ENCODE measurements at places on chromosomes 7 and 10.

GRCh38 chr10:106789623-106790022, 374.9 kb downstream of the SORCS1 start:
- no peak for DNase-seq

GRCh38 chr7:21338728-21339164, 89.1 kb upstream of the SP4 start:
- peak; percentile 9 for DNase-seq

- no peak for DNase-seq
Observed at GRCh38 chr10:133143200-133143533, 16.9 kb upstream of the KNDC1 start.

DNA sequence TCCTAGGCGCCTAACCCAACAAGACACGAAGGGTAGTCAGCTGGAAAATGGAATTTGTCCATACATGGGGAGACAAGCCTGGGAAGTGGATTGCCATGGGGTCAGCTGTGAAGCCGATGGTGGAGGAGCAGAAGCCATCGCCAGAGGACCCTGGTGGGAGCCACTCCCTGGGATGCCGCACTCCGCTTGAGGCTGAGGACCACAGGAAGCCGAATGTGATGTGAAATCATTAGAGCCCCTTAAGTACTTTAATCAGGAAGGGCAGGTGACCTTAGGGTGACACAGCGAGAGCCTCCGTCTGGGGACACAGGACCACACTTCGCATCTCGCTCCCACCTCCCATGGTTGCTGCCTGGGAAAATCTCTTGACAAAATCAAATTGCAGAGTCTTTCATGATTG, 614.6 kb upstream of the MGMT start:
- DNase-seq, result no peak

DNA sequence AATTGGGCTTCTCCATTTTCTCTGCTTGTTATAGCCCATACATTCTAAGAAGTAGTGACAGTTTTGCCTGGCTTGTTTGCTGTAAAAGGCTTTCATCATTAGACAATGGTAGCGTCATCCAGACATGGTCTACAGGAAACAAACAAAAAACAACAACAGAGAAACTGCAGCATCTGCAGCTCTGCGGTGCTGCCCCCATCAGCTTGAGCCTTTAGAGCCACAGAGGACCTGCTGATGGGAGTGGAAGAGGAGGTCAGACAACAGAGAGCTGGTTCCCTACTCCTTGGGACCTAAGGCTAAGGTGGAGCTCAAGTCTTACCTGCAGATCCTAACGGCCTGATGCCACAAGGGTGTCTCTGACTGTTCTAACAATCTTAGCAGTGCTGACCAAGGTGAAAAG, 3.1 kb downstream of the INA start:
- DNase-seq, result no peak

DNA sequence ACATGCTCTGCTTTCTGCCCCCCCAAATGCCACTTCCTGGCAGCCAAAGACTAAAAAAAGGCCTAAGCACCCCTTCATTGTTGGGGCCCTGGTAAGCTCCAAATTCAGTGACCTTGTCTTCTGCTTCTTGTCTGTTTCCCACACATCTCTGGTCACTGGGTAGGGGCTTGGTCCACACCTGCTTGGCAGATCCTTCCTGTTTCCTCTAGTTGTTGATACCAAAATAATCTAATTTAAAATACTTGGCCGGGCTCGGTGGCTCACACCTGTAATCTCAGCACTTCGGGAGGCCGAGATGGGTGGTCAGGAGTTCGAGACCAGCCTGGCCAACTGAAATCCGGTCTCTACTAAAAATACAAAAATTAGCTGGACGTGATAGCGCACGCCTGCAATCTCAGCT, 130.6 kb downstream of the CAMK1D start:
- DNase-seq, result no peak

DNA sequence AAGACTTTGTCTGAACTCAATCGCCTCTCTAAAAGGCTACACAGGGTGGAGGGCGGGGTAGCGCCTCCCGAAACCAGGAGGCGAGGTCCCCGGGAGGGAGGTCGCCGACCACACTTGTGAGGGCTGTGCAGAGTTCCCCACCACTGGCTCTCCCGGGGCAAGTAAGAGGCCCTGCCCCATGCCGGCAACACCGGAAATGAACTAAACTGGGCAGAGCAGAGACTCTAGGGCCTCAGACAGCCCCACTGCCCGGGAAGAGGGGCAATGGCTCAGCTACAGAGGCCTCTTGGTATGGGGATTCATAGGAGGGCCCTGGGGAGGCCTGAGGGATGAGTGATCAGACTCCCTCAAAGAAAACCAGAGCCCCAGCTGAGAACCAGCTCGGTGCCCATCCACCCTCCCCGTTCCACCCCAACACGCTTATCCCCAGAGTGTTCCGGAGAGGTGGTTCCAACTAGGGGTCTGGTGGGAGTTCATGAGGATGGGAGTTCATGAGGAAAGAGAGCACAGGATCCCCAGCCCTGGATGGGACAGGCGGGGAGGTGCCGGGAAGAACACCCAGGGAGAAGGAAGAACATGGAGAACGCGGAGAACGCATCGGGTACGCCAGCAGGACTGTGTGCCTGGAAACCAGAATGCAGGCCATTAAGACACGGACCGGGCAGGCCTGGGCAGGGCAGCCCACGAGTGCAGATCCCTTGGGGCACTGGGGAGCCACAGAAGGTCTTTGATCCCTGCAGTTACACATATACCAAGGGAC, 89.4 kb upstream of the MYL10 start:
- DNase-seq, result no peak

DNA sequence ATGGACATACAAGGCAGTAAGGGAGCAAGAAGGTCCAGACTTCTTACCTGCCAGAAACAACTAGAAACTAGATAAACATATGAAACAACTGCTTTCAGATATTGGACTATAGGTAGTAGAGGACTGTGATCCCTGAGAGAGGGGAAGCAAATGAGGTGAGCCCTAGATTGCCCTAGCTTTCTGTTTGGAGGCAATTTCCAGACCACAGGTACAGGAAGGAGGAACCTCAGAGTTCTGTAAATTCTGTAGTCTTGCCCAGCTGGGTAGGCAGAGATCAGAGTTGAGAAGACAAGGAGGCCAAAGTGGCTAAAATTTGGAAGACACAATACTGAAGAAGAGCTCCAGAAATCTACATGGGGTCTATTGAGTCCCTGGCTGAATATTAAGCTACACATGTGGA, 21.0 kb downstream of the CDK6 start:
- no peak for DNase-seq
